ENCODE measurements at places on chromosomes 12 and 14.

DNA sequence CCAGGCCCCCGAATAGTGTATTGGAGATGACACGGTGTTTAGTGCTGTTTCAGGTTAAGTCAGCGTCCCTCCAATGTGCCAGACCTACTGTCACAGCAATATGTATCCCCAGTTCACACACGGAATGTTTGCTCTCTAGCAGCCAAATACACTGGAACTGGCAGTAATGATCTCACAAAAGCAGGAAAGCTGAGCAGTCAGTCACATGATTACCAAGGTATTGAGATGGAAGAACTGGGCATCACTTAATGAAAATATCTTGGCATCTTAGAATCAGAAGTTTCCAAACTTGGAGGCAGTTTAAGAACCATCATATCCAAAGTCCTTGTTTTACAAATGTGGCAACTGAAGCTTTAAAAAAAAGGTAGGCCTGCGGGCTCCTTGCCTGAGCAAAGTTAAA lies 23.3 kb downstream of the NINJ2 start:
- DNase-seq, result no peak

GRCh38 chr14:50447461-50447860 lies 50.8 kb upstream of the CDKL1 start:
- no peak for DNase-seq

GRCh38 chr12:106955377-106956047 lies at the start of gene TMEM263:
Gene TMEM263 (plus strand): TSS chr12:106955907. CDS start chr12:106967117, 11,210 bp downstream.
- DNase-seq, result peak; percentile 95

DNA sequence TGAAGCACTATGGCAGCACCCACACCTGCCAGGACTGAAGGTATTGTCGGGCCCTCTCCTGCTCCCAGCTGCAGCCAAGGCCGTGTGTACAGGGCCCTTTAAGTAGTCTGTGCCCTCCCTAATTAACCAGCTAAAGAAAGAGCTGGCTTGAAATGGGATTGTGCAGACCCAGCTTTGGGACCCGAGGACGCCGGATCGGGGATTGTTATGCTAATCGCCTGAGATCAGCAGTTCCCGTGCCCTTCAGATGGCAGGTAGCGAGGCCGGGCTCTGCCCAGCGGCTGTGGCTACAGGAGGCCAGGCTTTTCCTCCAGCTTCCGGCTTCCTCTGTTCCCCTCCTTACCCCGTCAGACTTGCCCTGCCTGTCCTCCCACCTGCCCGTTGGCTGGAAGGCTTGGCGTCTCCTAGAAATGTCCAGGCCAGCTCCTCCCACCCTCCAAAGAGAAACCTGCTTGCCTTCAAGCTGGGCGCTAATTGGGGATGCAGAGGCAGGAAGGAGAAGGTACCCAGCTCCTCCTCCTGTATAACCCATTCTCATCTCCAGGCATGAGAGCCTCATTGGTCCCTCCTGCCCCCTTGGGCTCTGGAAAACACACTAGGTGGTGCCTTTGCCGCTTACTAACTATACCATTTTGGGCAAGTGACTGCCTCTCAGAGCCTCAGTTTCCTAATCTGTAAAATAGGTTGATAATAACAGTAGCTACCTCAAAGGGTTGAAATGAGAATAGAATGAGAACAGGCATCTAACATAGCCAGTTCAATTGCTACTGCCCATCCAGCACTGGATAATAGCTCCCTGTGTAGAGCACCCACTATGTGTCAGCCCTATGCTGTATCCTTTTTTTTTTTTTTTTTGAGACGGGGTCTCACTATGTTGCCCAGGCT lies 25.8 kb upstream of the MSI1 start:
- no peak for DNase-seq

DNA sequence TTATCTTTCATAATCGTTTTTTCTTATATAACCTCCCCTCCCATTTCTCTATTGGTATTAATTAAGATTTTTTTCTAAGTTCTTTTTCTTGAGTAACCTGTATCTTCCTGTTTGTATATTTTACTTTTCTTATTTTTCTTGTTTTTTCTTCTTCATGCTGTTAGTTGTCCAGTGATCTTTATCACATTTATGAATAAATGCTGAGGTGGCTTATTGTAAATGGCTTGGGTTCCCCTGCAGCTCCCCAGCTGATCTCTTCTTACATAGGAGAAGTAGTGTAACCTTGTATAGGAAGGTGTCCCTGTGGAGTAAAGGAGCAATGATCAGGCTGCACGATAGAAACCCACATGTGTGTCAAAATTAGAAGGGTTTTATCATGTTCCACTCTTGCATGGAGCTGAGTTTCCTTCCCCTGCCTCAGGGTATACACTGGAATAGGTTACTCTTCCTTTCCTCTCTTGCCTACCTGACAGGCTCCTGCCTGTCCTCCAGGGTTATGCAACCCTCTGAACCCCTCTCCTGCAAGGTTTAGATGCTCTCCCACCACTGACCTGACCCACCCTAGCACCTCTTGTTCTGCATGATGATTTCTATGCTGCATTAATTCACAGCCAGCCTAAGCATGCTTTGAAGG lies 334.8 kb upstream of the RGS6 start:
- no peak for DNase-seq

DNA sequence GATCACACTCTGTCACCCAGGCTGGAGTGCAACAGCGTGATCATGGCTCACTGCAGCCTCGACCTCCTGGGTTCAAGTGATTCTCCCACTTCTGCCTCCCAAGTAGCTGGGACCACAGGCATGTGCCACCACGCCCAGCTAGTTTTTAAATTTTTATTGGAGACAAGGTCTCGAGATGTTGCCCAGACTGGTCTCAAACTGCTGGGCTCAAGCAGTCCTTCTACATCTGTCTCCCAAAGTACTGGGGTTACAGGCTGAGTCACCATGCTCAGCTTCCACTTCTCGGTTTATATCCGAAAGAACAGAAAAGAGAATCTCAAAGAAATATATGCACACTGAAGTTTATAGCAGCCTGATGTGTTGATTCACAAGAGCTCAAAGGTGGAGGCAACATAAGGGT lies 107.5 kb downstream of the SCARB1 start:
- no peak for DNase-seq

- peak; percentile 30 for DNase-seq
Measured at GRCh38 chr12:22856178-22856577, 231.2 kb downstream of the ETNK1 start.

- no peak for DNase-seq
Measured at GRCh38 chr12:110307372-110307771, 26.3 kb downstream of the ATP2A2 start.

GRCh38 chr12:31388713-31389112 lies 62.8 kb upstream of the SINHCAF start:
- DNase-seq, result no peak

GRCh38 chr14:56794088-56794556 lies 16.2 kb downstream of the OTX2 start:
- DNase-seq, result no peak

GRCh38 chr12:120693848-120694247 lies 6.9 kb downstream of the MLEC start:
- no peak for DNase-seq

- DNase-seq, result no peak
Measured at GRCh38 chr14:89243741-89244140, 173.3 kb downstream of the FOXN3 start.

DNA sequence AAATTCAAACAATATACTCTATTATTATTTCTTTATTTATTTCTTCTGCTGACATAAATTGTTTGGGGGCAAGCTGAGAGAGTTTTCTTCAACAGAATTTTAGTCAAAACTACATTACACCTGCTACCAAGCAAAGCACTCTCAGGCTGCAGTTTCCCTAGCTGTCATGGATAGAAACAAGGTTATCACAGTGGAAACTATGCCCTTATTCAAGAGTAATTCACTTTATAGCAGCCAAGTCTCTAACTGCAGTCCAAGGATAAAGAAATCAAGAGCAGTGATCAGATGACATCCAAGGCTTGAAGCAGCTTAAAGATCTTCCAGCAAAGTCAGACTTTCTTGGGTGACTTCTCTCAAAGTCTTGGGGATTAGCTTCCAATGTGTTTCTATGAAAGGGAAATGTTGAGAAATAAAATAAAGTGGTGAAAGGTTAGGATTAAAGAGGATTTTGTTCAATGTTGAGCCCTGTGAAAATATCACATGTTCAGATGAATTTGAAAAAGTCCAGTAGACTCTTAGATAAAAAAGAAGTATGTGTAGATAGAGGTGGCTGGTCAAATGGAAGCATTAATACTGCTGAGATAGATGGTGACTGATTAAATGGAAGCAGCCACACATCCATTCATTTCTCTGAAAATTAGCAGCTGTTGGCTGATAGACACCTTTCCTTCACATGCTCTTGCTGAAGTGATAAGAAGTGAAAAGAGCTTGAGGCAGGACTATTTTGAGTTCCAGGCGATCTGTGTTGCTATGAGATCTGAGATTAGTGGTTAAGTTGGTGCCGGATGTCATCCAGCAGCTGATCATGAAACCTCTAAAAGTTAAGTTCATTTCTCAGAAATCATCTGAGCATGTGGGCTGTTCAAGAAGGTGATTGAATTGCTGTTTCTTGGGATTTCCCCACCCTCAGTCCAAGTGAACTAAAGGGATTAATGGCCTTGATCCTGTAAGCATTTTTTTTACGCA lies 257.8 kb upstream of the BTG1 start:
- peak; percentile 85 for DNase-seq

GRCh38 chr12:52874573-52875435 lies 26.0 kb upstream of the KRT78 start:
- no peak for DNase-seq

DNA sequence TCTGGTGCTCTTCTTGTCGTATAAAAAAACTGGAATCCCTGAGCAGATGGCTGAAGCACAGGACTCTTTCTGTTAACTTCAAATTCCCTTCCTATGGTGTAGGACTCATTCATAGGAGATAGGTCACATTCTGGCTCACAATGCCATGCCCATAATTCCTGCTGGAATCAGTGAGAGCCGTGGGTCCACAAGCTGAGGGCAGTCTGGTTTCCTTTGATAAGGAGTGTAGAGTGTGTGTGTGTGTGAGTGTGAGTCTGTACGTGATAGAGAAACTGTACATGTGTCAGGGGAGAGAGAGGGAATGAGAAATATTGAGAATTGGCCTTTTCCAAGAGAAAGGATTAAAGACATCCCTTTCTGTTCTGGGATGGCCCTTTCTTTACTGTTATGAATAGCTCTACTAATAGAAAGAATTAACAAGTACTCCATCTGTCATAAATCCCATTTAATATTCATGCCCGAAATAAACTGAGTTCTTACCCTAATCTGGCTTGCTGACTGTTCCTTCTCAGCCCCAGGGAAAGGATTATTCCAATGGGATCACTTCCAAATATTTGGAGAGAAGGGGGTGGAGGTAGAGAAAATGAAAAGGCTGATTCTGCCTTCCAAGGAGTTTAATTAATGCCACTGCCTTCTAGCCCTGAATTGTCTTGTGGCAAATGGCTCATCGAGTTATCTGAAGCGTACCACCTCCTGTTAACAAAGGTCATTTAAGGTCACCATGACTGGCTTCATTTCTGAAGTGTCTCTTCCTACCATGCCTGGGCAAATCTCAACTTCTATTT lies 79.0 kb downstream of the TMX1 start:
- no peak for DNase-seq

- DNase-seq, result no peak
Measured at GRCh38 chr12:120956579-120957300, 21.6 kb upstream of the HNF1A start.

GRCh38 chr14:73153272-73153671 lies 17.0 kb downstream of the PSEN1 start:
- no peak for DNase-seq

DNA sequence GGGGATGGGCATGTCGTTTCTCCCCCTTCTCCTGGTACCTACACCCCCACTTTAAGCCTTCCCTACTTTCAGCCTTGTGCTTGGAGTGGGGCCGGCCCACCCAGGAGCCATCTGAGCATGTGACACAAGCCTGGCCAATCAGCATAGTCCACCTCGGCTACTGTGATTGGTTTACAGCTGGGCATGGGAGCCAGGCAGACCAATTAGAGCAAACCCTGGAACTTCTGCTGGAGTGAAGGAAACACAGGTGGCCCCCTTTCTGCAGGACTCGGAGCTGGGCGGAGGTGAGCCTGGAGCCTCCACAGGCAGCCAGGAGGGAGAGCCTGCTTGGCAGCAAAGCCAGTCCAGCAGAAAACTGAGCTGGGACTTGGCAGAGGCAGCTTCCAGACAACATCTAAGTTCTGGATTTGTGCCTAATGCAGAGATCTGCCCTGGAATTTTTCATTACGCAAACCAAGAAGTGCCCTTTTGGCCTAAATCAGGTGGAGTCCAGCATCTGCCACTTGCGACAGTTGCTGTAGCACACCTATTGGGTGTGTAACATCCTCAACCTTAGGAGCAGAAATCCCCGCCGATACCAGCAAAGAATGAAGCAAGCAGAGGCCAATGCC lies 59.5 kb downstream of the SCARB1 start:
- no peak for DNase-seq

DNA sequence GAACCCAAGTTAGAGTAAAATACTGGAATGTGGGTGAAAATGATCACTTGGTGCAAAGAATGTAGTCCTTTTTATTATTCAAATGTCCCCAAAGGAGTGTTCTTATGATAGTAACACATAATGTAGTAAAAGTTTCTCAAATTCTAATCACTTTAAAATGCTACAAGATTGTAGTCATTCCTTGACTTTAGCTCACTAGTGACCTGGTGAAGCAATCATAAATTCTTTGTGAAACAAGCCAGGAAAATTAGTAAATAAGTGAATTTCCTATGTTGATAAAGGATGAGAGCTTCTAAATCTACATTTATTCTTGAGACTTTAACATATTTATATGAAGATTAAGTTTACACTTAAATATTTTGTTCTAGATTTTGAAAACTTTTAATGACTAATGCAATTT lies 30.7 kb upstream of the SLC17A8 start:
- no peak for DNase-seq

GRCh38 chr12:92362785-92363184 lies 217.1 kb upstream of the BTG1 start:
- peak; percentile 85 for DNase-seq

Measured in OCI-LY7 (cell line).